ENCODE measurements at places on chromosomes 16 and 17. TPM values are rescaled to one million over a fixed set of nuclear protein-coding genes. Genes with fewer than 3 reads are reported as not detected.

- peaks cover 5% of the 10 kb centered on the region for H3K36me3 ChIP-seq
- DNase-seq, result peak; percentile 17
- H3K27ac ChIP-seq, result no peak overlapping the region
These were observed 65.1 kb upstream of the HAS3 start for GRCh38 chr16:69040144-69040909.

- no peaks in the 10 kb centered on the region for H3K4me1 ChIP-seq
- no peak overlapping the region for H3K4me3 ChIP-seq
- H3K27me3 ChIP-seq, result no peaks in the 10 kb centered on the region
- H3K27ac ChIP-seq, result no peak overlapping the region
- DNase-seq, result no peak
These were observed 16.0 kb downstream of the TRIM25 start for GRCh38 chr17:56897646-56898424.

GRCh38 chr16:10575506-10576130 is 4.8 kb downstream of the EMP2 start:
- no peak overlapping the region for H3K4me3 ChIP-seq
- no peak overlapping the region for H3K27ac ChIP-seq

DNA sequence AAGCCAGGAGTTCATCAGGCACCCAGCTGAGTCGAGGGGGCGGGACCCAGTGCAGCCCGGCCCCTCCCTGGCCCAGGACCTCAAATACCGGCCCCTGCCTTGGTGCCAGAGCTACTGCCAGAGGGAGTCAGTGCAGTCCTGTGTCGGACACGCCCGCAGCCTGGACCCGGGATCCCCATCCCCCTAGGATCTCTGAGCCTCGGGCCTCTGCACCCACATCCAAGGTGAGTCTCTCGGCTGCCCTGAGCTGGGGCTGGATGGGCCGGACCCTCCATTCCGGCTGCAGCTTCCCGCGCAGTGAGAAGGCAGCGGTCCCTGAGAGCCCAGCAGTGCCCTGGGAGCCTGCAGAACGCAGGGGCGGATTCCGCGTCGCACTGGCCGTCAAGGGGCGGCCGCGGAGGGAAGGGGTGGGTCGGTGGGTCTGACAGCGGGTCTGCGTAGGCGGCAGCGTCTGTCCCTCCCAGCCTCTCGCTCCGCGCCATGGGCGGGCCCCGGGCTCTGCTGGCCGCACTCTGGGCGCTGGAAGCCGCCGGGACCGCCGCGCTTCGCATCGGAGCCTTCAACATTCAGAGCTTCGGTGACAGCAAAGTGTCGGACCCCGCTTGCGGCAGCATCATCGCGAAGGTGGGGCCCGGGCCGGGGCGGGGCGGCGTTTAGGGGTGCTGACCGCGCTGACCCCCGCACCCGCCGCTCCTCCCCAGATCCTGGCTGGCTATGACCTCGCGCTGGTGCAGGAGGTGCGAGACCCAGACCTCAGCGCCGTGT is at the start of gene DNASE1L2:
Gene DNASE1L2, plus strand, starts transcription at position 108 of the 765 bp plus-strand sequence. Its CDS starts 373 bp downstream, at position 481.
- no peak within 1 kb of the TSS for H3K4me3 ChIP-seq
- no peak within 1 kb of the TSS for H3K27ac ChIP-seq
- H3K4me1 ChIP-seq, result no peaks in the 10 kb centered on the region
- peaks cover 32% of the 10 kb centered on the region for H3K36me3 ChIP-seq
- DNase-seq, result no peak
- no peaks in the 10 kb centered on the region for H3K27me3 ChIP-seq

CSH2 gene
- total RNA-seq, result not detected

DNA sequence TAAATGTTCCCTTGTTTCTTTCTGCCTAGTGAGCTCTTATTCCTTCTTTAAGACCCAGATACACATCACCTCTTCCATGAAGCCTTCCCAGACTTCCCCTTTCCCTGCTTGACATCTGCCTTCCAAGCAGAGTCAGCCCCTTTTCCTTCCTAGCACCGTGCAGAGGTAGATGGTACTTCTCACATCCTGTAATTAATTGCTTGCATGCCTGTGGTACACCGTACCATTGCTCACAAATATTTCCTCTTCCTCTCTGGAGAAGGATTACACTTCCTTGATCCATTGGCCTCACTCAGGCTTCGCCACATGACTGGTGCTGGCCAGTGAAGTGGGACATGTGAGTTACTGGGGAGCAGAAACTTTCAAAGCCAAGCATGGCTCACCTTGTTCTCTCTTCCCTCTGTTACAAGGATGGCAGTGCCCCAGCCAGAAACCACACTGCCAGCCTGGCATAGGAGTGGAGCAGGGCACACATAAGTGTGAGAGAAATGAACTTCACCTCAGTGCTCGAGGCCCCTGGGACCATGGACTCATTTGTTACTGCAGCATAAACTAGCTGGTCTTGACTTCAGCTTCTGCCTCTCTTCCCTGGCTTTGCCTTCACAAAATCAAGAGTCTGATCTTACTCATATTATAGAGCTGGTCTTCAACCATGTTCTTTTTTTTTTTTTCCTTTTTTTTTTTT is 44.0 kb downstream of the SOST start:
- no peak overlapping the region for H3K4me3 ChIP-seq
- DNase-seq, result no peak
- no peaks in the 10 kb centered on the region for H3K36me3 ChIP-seq
- H3K27ac ChIP-seq, result no peak overlapping the region
- no peaks in the 10 kb centered on the region for H3K4me1 ChIP-seq

DNA sequence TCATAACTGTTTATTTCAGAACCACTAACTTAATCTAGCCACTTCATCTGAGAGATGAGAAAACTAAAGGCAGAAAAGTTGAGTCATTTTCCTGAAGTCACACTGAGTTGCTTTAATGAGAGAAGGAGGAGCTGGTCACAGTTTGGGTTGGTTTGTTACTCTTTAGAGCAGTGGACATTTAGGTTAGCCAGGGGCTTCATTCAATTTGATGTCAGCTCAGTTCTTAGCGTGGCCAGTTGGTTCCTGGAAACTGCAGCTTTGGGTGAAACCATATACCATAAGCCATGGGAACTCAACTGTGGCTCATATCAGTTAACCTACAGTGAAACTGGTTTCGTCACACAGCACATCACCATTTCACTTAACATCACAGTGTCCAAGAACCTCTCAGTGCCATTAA is 59.2 kb upstream of the ADORA2B start:
- no peaks in the 10 kb centered on the region for H3K27me3 ChIP-seq
- no peaks in the 10 kb centered on the region for H3K4me1 ChIP-seq
- H3K4me3 ChIP-seq, result no peak overlapping the region

GRCh38 chr17:35936063-35936462 is 5.5 kb upstream of the RDM1 start:
- no peaks in the 10 kb centered on the region for H3K27me3 ChIP-seq
- no peak overlapping the region for H3K27ac ChIP-seq
- no peak overlapping the region for H3K4me3 ChIP-seq
